ENCODE measurements at places on chromosomes 3 and 15.

- DNase-seq, result no peak
Measured at GRCh38 chr3:161349529-161350312, 21.6 kb downstream of the SPTSSB start.

DNA sequence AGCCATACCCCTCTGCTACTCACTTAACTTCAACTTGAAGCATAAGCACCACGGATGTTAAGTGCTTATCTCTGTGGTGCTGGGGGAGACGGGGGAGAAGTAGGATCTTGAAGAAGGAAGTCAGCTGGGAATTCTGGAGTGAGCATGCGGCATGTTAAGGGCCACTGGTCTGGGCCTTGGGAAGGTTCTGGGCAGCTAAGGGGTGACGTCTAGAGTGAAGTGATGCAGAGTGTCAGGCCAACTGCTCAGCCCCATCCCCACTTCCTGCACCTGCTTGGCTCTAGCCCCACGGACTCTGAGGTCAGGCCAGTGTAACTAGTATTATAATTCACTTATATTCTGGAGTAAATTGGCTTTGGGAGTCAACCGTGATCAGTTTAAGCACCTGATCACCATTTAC, 228.6 kb downstream of the FMN1 start:
- no peak for DNase-seq

- no peak for DNase-seq
Measured at GRCh38 chr3:32278714-32279113, 40.2 kb downstream of the CMTM8 start.

- no peak for DNase-seq
Measured at GRCh38 chr3:150446470-150446977, 38.4 kb downstream of the TSC22D2 start.

DNA sequence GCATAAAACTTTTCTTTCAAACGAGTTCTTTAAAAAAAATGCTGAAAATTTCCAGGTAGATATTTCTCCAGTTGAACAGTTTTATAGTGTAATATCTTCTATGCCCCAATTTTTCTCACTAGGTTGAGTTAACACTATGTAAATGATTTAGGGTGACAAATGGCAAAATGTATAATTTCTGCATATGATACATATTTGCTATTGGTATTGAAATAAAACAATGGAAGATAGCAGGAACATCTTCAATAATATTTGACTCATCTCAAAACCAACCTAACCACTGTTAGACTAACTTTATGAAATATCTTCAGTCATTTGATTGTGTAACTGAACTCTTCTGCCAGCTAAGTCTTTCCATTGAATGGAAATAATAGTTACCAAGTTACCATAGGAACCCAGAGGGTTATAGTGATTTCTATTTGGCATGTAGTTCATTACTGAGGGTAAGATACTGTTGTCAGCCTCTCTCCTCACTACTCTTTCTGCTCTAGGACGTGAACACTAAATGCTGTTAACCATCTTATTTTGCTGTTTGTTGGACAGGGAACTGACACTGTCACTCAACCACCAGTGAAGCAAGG, 824.7 kb upstream of the NECTIN3 start:
- no peak for DNase-seq

DNA sequence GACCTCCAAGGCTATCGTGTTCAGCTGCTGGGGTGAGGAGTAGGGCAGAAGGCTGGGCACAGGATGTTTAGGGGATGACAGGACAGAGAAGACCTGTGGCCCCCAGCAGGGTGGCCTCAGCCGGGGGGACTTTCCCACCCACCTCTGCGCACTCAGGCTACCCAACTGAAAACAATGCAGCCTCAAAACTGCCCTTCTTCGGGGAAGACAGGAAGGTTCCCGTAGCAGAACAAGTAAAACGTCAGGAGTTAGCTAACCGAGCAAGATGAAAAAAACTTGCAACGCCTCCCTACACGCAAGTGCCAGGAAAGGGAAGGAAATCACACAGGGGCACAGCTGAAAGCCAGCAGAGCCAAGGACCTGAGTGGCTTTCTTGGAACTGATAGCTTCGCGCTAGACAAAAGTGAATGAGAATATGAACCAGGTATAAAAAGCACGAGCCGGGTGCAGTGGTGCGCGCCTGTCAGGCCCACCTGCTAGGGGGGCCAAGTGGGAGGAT, 38.4 kb upstream of the FURIN start:
- DNase-seq, result no peak

DNA sequence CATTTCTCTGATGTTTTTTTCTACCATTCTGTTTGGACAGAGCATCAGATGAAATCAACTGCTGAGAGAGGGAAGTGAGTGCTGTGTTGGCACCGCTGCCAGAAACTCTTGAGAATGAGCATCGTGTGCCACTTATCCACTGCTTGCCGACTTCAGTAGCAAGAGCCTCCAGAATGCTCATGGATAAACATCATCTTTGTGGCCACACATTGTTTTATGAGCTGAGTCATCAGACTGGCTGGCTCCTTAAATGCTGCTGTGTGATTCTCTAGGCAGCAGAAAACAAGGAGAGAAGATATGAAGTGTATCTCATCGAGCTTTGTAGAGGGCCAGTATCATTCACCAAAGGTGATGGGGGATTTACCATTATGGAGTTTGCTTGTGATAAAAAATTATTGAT, 3.4 kb upstream of the DOCK3 start:
- no peak for DNase-seq

GRCh38 chr3:13092621-13093617, 19.7 kb upstream of the IQSEC1 start:
- DNase-seq, result no peak

Measured in HAP-1 (cell line).